HCT116 (cell line): ENCODE measurements at places on chromosomes 5 and 9. TPM values are rescaled to one million over a fixed set of nuclear protein-coding genes. Genes with fewer than 3 reads are reported as not detected.

GRCh38 chr9:107024193-107024592, 161.2 kb downstream of the ZNF462 start:
- DNase-seq, result no peak

- DNase-seq, result no peak
Measured at GRCh38 chr5:119212676-119213075, 141.8 kb downstream of the DMXL1 start.

DNA sequence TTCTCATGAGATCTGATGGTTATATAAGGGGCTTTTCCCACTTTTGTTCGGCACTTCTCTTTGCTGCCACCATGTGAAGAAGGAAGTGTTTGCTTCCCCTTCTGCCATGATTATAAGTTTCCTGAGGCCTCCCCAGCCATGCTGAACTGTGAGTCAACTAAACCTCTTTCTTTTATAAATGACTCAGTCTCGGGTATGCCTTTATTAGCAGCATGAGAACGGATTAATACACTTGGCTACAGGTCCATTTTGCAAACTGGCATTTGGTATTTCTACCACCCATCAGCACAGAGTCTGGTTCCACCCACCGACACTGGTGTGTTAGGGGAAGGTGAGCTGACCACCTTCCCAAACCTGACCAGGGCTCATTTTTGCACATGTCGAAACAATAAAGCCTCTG, 47.9 kb upstream of the RARS1 start:
- no peak for DNase-seq

DNA sequence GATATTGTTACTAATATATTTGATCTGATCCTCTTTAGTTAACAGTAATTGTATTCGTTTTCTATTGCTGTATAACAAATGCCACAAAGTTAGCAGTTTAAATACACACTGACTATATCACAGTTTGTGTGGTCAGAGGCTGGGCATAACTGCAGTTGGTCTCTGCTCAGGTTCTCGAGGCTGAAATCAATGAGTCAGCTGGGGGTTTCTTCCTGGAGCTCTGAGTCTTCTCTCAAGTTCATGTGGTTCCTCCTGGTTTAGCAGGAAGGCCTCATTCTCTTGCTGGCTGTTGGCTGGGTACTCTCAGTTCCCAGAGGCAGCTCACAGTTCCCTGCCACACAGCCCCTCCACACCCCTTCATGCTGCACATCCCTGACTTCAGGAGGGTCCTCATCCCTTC, 20.7 kb downstream of the COL23A1 start:
- DNase-seq, result no peak

DNA sequence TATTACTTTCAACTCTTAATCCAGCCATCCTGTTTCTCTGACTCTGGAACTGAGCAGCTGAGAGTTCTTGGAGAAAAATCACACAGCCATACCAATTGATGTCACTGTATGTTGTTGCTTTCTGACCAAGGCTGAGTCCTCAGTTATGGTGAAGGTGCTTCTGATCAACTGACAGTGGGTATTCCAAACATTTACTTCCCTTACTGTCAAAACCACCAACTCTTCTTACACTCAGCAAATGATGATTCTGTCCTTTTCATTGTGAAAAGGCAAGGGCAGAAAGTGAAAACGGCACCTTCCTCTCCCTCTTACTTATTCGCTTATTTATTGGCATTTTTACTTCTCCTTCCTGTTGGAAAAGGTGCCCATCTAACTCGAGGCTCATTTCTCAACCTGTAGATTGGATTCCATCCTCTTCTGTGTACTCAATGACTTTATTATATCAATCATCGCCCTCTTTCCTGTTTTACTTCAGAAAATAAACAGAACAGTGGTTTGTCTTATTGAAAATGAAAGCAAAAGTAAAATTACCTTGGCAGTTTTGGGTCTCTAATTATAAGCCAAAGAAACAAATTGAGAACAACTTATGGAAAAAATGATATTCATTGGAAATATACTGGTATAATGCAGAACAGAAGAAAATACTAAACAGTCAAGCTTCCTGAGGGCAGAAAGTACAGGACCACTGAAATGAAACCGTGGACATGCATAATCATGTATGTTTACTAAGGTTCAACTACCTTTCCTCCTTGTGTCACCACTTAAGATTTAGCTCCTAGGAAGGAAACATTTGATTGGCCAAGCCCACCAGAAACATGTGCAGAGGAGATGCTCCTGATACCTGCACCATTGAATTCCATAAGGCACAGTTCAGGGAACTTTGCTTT, 104.5 kb upstream of the CHD1 start:
- DNase-seq, result no peak

- DNase-seq, result no peak
Measured at GRCh38 chr9:2016408-2017330, 1.5 kb downstream of the SMARCA2 start.

DNA sequence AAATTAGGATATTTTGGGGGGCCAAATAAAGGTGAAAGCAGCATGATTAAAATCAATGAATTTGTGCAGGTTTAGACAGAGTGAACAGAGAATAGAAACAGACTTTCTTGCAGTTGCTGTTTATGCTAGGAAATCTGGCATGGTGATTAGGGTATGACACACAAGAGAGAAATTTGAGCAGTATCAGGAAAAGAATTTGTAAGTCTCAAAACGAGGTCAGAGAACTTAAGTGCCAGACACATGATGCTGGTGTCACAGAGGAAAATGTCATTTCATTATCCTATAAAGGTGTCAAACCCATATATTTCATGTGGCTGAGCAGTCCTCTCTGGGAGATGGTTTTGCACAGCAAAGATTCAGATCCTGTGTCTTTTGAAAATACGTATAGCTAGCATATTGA, 15.7 kb downstream of the LVRN start:
- no peak for DNase-seq

DNA sequence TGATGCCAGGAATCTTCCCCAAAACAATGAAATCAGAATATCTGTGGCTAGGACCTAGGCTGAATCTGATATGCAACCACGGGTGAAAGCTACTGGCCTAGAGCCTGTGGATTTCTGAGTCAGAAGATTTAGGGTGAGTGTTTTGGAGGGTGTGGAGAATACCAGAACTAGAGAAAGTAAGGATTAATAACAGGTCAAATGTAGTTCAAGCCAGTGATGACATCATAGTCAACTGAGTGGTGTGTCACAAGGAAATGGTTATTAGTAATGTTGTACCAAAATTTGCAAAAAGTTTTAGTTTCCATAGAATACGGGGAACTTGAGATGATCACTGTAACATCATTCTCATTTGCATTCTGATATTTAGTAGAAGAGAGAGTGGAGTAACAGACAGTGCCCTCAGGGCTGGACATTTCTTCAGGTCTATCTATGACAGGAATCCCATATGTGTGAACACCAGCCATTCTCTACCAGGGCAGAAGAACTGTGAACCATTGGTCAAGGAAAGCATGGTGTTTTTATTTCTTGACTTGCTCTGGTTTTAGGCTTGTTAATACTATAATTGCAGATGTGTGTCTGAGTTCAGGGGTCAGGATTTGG, 3.7 kb downstream of the GALNT12 start:
- DNase-seq, result no peak

GRCh38 chr9:131813116-131813515, 73.2 kb upstream of the RAPGEF1 start:
- no peak for DNase-seq

GRCh38 chr5:10501554-10502075, 59.9 kb downstream of the ROPN1L start:
- DNase-seq, result no peak

The NFIB gene
- total RNA-seq, result 6.6 TPM

The CAST gene
- 142 TPM for total RNA-seq

The ASTN2 gene
- 4.8 TPM for total RNA-seq

The ADAMTS12 gene
- 0.05 TPM for total RNA-seq

The CD274 gene
- total RNA-seq, result 2.5 TPM

The DRD1 gene
- 0.54 TPM for total RNA-seq

The LMNB1 gene
- 150 TPM for total RNA-seq

The SPINK7 gene
- not detected for total RNA-seq

The IFNK gene
- not detected for total RNA-seq
